ENCODE measurements at places on chromosomes 12 and 14. TPM values are rescaled to one million over a fixed set of nuclear protein-coding genes. Genes with fewer than 3 reads are reported as not detected.
A peak's percentile ranks its signal among the peaks of the same experiment; 100 is the strongest.

BEST3 gene
- not detected for total RNA-seq

SLC6A15 gene
- 0.30 TPM for total RNA-seq

GRCh38 chr14:34379816-34380470, 82.1 kb downstream of the SPTSSA start:
- DNase-seq, result no peak

DNA sequence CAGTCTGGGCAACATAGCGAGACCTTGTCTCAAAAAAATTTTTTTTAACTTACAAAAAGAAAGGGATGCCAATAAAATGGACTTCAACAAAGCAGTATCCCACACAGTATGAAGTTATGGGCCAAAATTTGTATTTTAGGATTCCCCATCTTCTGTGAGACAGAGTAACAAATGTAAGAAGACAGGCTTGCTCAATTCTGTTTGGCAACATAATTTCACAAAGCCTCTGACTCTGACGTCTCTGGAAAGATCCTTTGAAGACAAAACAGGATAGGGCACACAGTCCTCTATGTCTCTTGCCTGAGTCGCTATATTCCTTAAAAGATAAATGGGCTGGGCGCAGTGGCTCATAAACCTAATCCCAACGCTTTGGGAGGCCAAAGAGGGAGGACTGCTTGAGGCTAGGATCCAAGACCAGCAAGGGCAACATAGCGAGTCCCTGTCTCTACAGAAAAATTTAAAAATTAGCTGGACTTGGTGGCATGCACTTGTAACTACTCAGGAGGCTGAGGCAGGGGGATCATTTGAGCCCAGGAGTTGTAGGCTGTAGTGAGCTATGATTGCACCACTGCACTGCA, 1.1 kb upstream of the HOMEZ start:
- no peak for DNase-seq

EID3 gene
- total RNA-seq, result 6.8 TPM

GRCh38 chr12:107929436-107929835, 154.9 kb downstream of the ASCL4 start:
- peak; percentile 17 for DNase-seq

- peak; percentile 5 for DNase-seq
These were observed 472.1 kb downstream of the BCL11B start for GRCh38 chr14:98799891-98800290.

DNA sequence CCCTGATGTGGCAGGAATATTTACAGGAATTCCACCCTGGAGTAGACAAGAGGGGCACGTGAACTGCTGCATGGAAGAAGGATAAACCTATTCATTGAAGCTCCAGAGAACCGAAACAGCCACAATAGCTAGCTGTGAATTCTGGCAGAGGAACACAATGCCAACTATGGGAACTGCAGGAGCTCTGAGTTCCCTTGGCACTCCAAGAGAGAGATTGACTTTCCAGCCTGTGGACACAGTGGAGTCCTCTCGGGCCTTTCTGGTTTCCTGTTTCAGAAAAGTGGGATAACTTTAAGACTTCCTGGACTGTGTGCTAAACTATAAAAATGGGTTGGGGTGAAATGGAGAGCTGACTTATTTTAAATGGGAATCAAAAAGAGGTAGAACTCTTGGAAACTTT, 11.9 kb downstream of the CACNA2D4 start:
- no peak for DNase-seq

PPP1R1A gene
- total RNA-seq, result not detected

MEG3 gene
- total RNA-seq, result not detected

KLRC2 gene
- total RNA-seq, result not detected

- DNase-seq, result no peak
These were observed 10.1 kb upstream of the GALNT8 start for GRCh38 chr12:4710113-4710512.

GRCh38 chr14:61575551-61576150, 119.7 kb upstream of the HIF1A start:
- no peak for DNase-seq

SOAT2 gene
- total RNA-seq, result not detected

DNA sequence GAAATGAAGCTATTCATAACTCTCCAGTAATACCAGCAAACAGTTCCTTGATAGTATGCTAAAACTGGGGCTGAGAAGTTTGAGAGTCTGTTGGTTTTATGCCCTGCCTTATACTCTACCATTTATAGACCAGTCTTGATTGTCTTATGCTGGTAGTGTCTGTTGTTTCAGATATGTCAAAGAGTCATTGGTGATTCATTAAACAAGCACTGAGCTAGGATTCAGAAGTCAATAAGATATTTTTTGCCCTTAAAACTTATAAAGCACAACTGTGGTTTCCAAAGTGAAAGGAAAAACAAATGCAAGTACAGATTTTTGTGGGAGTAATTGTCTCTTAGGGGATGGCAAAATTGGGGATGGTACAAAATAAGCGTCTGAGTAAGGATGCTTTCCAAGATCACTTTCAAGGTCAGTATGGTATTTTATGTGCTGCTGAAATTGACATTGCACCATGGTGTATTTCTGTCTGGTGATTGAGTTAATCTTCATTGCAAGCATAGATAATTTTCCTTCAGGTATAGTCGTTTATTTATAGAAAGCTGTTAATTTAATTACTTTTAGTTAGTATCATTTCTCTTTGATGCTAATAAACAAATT, 289.5 kb upstream of the E2F7 start:
- no peak for DNase-seq

GRCh38 chr12:132275110-132275531, 54.3 kb downstream of the GALNT9 start:
- DNase-seq, result peak; percentile 95

CALCOCO1 gene
- total RNA-seq, result 35.7 TPM

GRCh38 chr12:943051-943450, 6.4 kb downstream of the RAD52 start:
- no peak for DNase-seq

DNA sequence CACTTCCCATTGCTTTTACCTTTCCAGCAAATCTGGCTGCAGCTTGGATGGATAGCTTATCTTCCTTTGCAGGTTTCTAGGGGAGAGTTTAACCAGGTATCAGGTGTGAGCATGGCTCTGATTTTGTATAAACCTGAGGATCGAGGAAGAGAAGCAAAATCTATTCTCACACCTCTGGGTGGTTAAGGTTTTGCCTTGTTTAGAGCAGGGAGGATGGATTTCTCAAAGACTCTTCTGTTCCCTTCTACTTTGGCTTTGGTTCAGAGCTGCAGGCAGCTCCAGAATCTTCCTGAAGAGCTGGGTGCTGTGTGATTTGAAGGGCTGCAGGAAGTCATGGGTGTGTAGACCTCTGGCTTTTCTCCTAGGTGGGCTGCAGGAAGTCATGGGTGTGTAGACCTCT, 1.7 kb downstream of the JDP2 start:
- DNase-seq, result no peak

CLEC1B gene
- total RNA-seq, result not detected

- DNase-seq, result no peak
These were observed 212.2 kb downstream of the DUSP6 start for GRCh38 chr12:89140141-89140540.

DNA sequence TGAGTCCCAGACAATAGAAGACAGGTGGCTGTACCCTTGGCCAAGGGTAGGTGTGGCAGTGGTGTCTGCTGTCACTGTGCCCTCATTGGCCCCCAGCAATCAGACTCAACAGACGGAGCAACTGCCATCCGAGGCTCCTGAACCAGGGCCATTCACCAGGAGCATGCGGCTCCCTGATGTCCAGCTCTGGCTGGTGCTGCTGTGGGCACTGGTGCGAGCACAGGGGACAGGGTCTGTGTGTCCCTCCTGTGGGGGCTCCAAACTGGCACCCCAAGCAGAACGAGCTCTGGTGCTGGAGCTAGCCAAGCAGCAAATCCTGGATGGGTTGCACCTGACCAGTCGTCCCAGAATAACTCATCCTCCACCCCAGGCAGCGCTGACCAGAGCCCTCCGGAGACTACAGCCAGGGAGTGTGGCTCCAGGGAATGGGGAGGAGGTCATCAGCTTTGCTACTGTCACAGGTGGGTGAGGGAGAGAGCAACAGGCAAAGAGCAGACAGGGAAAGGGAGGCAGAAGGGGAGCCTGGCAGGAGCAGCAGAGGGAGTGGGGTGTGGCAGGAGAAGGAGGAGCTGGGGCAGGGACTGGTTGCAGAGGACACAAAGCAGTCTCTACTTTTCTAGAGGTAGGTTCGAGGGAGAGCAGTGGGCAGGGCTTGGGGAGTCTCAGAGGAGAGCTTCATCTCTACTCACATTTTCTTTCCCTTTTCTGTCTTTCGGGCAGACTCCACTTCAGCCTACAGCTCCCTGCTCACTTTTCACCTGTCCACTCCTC, 452 bp downstream of the INHBE start:
- DNase-seq, result no peak

- peak; percentile 38 for DNase-seq
These were observed 1004.4 kb downstream of the AACS start for GRCh38 chr12:126069549-126070165.

GRCh38 chr14:20866963-20867362, 24.2 kb upstream of the RNASE3 start:
- no peak for DNase-seq

CLEC4A gene
- not detected for total RNA-seq

DNA sequence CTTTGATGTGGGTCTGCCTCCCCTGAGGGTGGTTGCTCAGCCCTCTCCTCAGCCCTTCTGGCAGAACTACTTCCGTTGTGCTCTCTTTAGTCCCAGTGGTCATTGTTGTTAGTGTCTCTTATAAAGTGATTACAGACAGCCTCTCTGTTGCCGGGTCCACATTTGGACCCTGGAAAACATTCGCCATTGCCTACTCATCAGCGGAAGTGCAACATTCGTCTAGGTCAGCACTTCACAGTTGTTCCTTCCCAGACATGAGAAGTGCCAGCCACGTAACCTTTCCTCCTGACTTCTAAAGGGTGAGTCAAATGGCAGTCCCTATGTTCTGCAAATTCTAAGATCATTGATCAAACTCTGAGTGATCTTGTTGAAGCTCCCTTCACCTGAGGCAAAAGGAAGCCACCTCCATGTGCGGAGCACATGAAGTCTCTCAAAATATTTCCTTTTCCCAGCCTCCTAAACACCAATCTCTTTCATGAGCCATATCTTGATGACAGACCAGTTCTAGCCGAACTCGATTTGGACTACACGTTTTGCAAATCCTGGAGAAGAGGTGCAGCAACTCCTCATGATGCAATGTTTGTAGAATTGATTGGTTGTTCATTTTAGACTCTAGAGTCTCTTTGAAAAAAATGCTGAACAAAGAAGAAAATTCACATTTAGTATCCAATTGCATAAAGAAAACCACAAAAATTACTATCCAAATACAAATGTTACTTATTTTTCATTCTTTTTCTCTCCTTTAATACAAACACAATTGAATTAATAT, 163.8 kb downstream of the RPL10L start:
- no peak for DNase-seq

IL31 gene
- total RNA-seq, result not detected

All from MG63 (cell line).